ENCODE measurements at places on chromosomes 3 and 15.

GRCh38 chr15:76994971-76995945 lies at the start of gene PSTPIP1:
Gene PSTPIP1 (plus strand): TSS chr15:76995126. CDS start chr15:76995574, 448 bp downstream.
- DNase-seq: no peak

DNA sequence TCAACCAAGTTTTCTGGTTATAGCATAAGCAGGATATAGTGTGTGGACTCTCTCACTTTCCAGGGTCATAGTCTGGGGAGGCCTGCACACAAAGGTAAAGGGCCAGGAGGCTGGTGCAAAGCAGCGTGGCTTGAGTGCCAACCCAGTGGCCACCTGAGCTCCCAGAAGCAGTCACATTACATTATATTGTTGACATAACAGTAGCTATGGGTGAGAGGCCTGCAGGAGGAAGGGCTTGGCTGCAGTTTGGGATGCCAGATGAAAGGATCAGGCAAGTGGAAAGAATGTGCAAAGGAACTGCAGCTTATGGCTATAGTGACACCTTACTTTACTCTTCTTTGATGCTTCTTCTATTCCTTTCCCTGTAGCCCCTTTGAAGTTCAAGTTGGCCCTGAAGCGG lies 96.5 kb downstream of the FLNB start:
- DNase-seq: no peak

- DNase-seq: no peak
These were observed 55.8 kb downstream of the RSRC1 start for GRCh38 chr3:158165730-158166129.

DNA sequence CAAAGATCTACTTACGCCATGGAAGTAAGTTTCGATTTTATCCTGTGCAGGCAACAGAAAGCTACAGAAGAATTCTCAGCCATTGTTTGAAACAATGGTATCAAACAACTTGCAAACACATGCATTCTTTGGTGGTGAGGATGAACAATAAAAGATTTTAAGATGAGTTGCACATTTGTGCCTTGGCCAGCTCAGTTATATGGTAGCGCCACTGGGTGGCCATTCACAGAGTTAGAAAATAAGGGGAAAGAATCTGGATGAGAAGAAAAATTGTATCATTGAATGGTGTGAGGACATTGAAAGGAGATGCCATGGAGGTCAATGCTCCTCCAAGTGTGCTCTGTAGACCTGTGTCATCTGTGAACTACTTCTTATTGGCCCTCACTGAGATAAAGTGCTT lies 11.6 kb downstream of the CADPS start:
- no peak for DNase-seq

GRCh38 chr3:54046641-54047214 lies 75.6 kb upstream of the CACNA2D3 start:
- DNase-seq: no peak

GRCh38 chr3:10935846-10936631 lies 56.5 kb upstream of the SLC6A1 start:
- DNase-seq: no peak

DNA sequence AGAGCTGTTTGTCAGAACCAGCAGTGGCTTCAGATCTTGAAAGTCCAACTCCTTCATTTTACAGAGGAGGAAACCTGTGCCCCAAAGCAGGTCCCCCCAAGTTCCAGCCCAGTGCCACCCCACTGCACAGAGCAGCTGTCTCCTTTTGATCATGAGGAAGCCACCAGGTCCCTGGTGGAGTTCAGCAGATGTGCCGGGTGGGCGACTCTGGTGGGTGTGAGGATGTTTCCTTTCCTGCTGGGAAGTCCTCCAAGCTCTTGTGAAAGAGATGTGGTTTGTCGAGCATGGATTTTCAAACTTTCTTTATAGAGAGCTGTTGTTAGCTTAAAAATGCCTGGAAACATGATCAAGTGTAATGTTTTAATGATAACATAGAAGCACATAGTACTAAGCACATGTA lies 52.0 kb downstream of the SMAD3 start:
- no peak for DNase-seq

- DNase-seq: no peak
These were observed 33.4 kb upstream of the CHRM5 start for GRCh38 chr15:33934921-33935320.

All from iPS DF 6.9 (cell line).